ENCODE measurements at places on chromosomes 16 and 17. TPM values are rescaled to one million over a fixed set of nuclear protein-coding genes. Genes with fewer than 3 reads are reported as not detected.

DNA sequence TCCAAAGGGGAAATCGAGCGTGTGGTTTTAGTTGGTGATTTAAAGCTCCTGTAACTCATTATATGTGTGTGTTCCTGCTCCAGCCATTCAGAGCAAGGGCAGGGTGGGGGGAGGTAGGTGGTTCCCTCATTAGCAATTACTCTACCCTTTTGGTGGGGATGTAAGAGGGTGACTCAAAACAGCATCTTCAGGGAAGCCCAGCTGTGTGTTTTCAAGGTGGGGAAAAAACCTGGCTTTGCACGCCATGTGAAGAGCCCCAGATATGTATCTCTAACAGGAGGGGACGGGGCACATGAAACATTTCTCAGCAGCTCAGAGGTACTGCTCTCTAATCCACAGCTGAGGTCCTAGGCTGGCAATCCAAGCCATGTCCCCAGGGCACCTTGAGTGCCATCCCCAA, 241.3 kb upstream of the ZFHX3 start:
- DNase-seq, result no peak

GRCh38 chr17:30831257-30831656, 509 bp upstream of the ATAD5 start:
- DNase-seq, result no peak

DNA sequence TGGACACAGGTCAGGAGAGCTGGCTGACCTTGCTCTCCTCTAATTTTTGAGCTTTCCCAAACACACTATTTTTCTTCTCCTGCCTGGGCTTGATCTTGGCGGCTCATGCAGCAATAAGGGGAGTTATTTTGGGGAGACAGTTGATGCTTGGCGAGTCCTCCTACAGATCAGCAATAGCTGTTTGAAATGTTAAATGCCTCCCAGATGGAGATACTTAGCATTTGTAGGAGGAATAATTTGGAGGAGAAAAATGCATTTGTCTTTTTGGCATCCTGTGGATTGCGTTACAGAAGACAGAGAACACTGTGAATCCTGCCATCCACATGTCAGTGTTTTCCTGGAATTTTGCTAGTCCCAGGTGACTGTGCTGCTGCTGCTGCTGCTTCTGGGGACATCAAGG, 328.0 kb upstream of the XYLT1 start:
- no peak for DNase-seq

GRCh38 chr16:66152181-66152580, 214.3 kb upstream of the CDH5 start:
- no peak for DNase-seq

The HSD11B2 gene
- 2.4 TPM for total RNA-seq

The FOXO3B gene
- total RNA-seq, result 1.2 TPM

The C17orf58 gene
- 12.4 TPM for total RNA-seq

The BMERB1 gene
- total RNA-seq, result 24.0 TPM

The TAC4 gene
- total RNA-seq, result not detected

The RANBP10 gene
- total RNA-seq, result 31.1 TPM

The BAIAP3 gene
- total RNA-seq, result 5.5 TPM
